ENCODE measurements at places on chromosomes 4 and X.
A peak's percentile ranks its signal among the peaks of the same experiment; 100 is the strongest.

DNA sequence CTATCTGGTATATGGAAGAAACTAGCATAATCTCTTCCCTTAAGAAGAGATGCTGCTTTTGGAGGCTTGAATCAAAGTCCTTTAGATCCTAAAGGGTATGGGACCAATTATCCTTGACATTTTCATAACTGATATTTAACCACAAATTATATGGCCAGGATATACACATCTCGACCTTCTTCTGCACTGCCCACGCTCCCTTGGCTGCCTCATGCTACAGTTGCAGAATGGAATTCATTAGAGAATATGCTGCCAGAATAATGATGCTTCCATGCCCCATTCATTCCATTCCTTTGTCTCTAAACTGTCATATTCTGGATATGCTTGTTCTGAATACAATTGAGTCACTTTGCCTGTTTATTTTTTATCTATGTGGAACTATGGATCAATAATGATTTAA is 157.1 kb upstream of the PACRGL start:
- DNase-seq: no peak

GRCh38 chr4:1869530-1870327 is 1.5 kb upstream of the NSD2 start:
- no peak for DNase-seq

GRCh38 chr4:128542047-128542446 is 254.4 kb upstream of the PGRMC2 start:
- DNase-seq: no peak

DNA sequence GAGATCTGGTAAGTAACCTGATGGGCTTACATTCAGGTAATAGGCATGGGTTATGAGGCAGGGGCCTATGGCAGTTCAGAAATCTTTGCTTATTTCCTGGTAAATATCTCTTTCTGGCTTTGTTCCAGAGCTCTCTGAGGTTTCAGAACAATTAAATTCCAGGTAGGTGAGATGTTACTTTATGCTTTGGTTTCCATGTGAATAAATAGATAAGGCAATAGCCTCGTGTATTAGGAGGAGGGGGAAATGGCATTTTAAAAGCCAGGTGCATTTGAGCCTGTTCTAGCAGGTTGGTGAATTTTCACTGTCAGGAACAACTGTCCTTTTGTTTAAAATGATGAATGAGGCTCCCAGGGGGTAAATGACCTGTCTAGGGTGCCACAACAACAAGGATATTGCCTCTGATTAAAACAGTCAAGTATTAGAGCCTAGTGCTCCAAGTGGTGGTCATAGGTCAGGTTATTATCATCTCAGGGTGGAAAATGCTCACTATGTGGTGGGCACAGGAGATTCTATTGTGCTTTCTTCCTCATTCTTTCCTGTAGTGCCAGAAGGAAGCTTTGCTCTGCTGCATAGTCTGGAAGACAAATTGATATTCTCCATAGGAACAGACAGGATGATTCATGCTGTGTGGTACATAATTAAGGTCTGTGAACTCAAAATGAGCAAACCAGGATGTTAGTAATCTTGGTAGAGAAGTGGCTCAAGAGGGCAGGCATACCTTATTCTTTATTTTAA is 296.2 kb downstream of the INPP4B start:
- DNase-seq: peak; percentile 61

DNA sequence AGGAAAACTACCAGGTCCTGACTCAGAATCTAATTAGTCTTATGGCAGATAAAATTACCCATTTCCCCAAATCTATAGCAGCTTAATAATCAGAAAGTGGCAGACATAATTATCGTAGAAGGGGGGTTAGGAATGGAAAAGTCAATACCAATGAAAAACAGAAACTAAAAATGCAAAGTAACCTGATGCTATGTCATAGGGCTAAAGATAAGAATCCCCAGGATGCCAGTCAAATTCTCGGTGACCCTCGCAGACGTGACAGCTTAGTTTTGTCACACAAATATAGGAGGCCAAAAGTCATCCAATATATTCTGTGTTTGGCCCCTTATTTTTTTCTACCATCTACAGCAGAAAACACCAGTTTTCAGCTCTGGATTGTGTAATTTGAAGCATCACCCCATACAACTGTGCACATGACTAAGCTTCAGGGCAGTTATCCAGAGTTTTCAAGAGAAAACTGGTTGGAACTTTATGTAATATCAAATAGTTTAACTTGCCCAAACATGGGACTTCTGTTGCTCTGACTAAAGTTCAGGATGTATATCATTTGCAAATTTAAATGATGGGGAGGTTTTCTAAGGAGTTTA is 30.9 kb downstream of the RASSF6 start:
- DNase-seq: no peak

DNA sequence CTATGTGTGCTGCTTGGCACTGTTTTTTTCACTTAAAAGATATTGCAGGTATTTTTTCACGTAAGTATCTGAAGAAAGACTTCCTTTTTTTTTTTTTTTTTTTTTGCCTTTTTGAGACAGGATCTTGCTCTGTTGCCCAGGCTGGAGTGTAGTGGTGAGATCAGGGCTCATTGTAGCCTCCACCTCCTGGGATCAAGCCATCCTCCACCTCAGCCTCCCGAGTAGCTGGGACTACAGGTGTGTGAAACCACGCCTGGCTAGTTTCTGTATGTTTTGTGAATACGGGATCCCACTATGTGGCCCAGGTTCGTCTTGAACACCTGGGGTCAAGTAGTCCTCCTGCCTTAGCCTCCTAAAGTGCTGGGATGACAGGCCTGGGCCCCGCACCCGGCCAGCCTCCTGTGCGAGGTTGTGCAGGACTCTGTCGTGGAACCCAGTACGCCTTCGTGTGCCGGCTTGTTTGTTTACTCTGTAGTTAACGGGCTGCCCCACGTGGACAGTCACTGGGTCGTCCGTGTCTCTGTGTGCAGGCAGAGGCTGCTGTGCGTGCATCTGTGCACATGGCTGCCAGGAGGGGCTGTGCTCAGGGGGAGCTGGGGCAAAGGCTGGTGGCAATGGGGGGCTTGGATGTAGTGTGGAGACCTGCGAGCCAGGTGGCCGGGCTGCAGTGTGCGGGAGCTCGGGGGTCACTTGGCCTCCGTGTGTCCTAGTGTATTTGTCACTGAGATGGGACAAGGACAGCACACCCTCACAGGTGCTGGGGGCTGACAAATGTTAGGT is 179.5 kb downstream of the ADRA2C start:
- DNase-seq: no peak

GRCh38 chr4:163638909-163639308 is 144.4 kb downstream of the TMA16 start:
- DNase-seq: no peak

DNA sequence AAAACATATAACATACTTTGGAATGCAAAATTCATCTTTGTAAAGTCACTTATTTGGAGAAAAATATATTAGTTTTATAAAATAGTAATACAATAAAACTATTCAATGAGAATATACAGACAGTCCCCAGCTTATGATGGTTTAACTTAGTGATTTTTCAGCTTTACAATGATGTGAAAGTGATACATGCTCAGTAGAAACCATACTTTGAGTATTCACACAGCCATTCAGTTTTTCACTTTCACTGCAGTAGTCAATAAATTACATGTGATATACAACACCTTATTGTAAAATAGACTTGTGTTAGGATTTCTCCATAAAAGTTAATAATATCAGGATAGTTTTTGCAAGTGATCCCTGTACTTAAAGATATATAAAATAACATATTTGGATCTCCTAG is 436.0 kb downstream of the CENPC start:
- no peak for DNase-seq

GRCh38 chr4:9925750-9926439 is 95.4 kb downstream of the SLC2A9 start:
- no peak for DNase-seq

DNA sequence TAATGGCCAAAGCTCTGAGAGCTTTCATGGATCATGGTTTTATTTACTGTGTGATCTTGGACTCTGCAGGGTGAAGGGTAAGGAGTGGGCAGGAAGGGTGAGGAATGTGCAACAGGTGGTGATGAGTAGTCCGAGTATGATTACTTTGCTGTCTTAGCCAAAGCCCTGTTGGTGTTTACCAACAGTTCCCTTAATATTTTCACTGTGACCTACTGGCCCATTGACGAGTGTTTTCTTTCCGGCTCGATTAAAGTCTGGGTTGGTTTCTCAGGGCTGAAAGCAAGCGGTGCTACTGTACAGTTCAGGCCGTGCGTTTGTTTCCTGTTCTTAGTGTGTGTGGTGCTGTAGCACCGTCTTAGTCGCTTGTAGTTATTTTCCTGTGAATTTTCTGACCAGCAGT is 2.6 kb downstream of the ARHGAP24 start:
- no peak for DNase-seq

DNA sequence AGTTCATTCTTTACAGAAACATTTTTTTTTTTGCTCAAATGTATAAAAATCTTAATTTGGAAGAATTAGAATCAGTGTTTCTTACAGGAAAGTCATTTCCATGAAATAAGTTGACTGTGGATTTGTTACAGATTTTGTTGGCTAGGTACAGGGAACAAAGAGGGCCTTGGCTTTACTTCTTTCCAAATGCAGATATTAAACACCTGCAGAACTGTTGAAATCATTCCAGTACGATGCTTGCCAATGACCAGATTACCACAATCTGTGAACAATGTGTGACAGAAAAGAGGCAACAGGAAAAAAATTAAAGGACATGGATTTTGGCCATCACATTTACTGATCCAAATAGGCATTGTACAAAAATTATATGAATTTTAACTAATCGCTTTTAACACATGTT is 70.8 kb downstream of the ANXA10 start:
- DNase-seq: no peak

- no peak for DNase-seq
These were observed 157.8 kb downstream of the CLCN4 start for GRCh38 chrX:10314530-10315104.

DNA sequence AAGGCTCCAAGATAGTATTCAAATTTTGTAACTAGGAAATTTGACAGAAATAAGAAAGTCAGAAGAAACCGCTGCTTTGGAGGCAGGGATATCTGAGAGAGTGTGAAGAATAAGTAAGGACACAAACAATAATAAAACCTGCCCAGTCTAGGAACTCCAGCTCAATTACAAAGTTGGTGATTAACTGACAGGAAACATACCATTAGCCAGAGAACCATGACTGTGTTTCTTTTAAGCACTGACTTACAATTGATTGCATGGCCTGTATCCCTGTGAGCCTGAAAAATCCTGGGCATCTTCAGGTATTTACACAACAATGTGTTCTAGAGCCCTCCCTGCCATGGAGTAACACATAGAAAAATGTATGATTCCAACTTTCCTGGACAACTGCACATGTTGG is 127.4 kb downstream of the GRIA3 start:
- DNase-seq: no peak

- DNase-seq: no peak
These were observed 126.9 kb upstream of the NRK start for GRCh38 chrX:105695451-105695850.

DNA sequence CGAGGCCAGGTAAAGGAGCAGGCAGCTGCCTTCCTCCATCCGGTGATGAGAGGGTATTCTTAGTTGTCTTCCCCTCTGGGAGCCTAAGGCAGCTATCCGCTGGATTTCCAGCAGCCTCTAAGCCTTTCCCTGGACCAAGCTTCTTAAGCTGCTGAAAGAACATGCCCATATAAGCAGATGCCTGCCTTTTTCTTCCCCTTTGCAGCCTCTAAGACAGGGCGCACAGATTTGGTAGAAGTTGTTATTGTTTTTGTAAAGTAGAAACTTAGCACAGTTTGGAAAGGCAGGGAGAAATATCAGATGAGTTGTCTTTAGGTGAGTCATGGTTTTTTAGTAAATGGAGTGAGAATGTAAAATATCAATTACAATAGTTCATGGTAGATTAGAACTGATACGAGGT is 210.8 kb downstream of the ARHGAP10 start:
- DNase-seq: no peak

DNA sequence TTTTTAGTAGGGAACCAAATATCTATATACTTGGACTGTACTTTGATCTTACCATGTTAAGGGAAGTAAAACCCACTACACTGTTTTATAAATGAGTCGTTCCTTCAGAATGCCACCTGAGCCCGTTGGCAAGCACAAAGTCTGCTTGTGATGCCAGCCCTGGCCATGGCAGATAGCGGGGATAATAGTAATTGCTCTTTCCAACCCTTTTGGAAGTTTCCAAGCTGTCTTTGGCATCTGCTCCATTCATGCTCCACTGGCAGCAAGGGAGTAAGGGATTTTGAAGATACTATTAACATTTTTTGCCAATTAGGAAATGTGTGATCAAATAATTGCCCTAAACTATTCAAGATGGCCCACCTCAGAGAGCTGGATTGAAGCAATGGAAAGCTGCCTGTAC is 689.2 kb upstream of the SLIT2 start:
- DNase-seq: no peak

- DNase-seq: no peak
These were observed 373.9 kb upstream of the FGF13 start for GRCh38 chrX:139085404-139085803.

- peak; percentile 97 for DNase-seq
These were observed at the start of gene VBP1 for GRCh38 chrX:155216179-155216939. Gene VBP1, plus strand, starts transcription at chrX:155216460. Its CDS starts 23 bp downstream, at chrX:155216483.

DNA sequence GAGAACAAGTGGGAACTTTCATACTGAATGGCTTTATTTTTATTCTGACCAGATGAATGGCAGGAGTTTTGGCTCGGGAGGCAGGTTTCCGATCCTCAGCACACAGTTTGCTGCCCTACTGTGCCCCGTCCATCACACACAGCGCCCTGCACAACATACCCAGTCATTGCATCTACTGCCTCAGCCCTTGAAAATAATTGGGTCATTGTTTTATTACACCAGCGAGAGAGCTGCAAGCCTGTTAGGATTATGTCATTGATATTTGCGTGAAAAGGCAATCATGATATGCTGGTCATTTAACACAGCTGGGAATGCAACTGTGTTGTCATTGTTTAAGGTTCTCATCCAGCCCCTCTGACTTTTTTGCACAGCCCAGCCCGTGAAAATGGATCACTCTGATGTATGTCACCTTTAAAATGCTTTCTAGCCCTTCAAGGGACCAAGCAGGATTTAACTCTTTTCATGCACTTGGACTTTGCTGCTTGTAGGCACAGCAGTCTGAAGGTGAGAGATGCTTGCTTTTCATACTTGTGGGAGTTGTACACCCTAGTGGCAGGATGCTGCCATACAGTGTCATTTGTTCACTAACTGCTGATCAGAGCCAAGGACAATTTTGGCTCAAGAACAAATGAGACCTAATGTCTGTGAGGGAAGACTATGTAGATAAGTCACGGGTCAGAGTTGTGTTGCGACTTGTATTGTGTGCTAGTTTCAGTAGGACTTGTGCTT is 62.3 kb downstream of the RTL9 start:
- DNase-seq: no peak

- DNase-seq: no peak
These were observed 48.0 kb upstream of the MAP3K15 start for GRCh38 chrX:19563327-19563726.

DNA sequence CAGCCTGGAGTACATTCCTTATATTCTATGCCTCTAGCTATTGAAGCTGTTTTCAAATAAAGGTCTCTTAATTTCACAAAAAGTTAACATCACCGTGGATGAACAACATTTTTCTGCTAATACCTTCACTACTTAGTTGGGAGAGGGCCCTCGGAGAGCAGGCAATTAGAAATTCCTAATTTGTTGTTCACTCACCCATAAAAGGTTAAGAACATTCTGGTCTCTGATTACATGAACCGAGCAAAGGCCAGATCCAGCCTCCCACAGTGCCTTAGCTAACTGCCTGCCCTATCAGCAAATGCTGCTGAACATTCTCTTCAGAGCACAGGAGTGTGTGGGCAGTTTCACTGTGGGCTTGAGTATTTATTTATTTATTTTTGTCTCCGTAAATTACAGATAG is 36.0 kb upstream of the TTC29 start:
- DNase-seq: no peak
